ENCODE measurements at places on chromosomes 6 and 20.

DNA sequence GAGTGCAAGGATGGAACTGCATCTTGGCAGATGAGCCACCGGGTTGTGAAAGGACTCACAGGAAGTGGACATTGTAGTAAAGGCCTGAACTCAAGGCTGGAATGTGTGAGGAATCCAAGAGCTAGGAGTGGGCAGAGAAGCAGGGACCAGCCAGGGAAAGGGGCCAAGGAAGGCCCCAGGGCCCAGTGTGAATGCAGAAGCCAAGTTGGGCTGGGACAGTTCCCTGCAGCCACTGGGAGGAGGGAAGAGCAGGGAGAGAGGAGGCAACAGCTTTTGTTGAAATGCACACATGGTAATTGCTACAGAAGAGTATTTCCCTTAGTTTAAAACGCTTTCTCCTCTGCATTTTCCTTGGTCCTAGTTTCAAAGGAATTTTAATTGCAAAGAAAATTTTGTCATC, 34.6 kb downstream of the CDH22 start:
- DNase-seq = no peak

- DNase-seq = no peak
These were observed 818 bp upstream of the AP5S1 start for GRCh38 chr20:3819411-3820047.

DNA sequence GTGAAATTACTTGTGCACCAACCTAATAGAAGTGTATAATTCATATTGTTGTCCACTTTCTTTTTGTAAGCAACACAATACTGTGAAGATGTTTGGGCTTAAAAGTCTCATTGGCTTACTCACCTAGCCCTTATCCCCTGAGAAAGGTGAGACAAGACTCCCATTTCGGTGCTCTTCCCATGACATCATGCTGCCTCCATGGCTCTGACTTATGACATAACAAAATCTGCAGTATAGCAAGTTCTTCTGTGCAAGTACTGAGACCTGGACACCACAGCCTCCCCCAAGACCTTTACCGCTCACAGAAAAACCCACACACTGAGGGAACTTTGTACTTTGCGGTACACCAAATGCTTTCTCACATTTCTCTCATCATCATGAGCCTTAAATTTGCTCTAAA, 50.5 kb downstream of the HAO1 start:
- DNase-seq = no peak

- DNase-seq = peak; percentile 11
These were observed 203.6 kb upstream of the GMDS start for GRCh38 chr6:2448826-2449571.

DNA sequence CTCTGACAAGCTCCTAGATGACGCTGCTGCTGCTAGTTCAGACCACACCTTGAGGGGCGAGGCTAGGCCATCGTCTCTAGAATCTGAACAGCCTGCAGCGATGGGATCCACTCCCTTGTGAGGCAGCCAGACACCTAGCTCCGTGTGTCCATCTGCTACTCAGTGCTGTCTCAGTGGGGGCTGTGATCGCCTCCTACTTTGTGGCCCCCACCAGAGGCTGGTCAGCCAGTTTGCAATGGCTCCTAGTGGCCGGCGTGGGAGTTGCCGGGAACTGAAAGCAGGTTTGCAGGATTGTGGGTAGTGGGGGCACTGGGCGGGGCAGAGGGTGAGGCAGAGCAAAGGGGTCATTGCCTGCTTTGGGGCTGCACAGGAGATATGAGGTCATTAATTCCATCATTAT, 2.8 kb downstream of the CCN5 start:
- no peak for DNase-seq

DNA sequence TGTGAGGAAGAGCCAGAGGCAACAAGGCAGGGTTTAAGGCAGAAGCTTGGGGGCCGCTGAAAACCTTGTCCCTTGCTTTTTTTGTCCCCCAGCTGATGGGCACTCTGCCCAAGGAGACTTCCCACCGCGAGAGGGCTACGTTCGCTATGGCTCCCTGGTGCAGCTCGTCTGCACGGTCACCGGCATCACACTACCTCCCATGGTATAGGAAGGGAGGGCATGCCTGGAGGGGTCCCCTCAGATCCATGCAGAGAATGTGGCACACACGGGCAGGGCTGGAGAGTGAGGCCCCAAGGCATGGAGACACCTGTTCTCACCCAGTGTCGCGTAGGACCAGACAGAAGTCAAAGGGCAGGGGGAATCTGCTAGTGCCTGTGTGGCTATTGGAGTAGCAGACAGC, 5.8 kb upstream of the MATN4 start:
- no peak for DNase-seq

DNA sequence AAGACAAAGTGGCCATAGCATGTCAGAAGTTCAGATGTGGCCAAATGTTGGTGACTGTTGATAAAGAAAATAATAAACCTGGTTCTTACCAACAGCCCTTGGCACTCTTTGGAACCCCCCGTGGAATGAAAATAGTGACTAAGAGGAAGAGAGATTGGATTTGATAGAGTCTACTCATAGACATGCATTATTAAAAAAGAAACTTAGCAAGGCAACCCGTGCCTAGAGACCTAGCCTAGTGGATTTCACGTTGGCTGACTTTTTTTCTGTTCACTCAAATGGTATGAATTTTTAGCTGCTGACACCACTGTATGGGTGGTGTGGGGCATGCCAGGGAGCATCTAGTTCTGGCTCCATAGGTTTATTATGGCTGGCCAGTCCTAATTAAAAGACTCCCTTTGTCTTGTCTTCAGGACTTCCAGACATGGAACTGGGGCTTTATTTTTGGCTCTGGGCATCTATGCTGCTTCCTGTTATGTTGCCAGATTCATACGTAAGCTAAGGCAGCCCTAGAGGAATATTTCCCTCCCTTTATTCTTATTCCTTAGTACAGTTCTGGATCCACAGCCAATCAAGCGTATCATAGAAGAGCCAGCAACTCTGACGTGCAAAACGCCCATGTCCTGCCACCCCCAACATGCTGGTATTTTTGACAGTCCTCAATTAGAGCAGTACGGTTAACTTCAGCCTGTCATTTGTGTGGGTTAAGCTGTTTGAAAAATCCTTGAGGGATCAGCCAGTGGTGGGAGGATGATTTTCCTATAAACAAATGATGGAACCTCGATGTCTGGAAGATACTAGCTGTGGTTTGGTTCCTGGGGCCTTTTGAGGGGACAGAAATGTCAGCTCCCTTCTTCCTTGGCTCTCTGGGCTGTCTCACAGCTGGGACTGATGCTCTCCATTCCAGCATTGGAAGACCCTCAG, 127.5 kb downstream of the ISM1 start:
- DNase-seq = no peak

- no peak for DNase-seq
These were observed 517.5 kb downstream of the CDKAL1 start for GRCh38 chr6:21051777-21052176.

- DNase-seq = no peak
These were observed 1278.0 kb upstream of the MAP3K7 start for GRCh38 chr6:91864911-91865310.

- DNase-seq = no peak
These were observed 480.9 kb upstream of the MARCKS start for GRCh38 chr6:113375950-113376846.

DNA sequence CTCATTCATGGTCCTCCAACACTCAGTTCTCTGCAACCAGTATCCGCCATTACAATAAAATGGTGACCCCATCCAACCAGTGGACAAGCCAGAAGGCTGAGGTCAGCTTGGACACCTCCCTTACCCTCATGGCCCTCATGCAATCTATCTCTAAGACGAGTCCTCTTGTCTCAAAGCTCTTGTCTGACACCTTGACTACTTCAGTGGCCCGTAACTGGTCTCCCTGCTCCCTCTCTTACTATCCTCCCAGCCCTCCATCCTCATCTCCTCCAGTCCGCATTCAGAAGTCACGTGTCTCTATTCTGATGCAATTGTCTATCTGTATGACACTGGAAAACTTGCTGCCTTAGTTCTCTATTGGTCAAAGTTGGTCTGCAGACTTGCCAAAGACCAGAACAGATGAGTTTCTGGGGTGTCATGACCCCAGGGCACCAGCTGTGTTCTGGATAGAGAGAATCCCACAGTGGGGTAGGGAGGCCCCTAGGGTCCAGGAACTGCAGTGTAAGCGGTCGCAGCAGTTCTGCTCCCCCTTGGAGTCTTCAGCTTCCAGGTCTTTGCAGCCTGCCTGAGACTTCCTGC, 59.6 kb upstream of the RNF24 start:
- no peak for DNase-seq

DNA sequence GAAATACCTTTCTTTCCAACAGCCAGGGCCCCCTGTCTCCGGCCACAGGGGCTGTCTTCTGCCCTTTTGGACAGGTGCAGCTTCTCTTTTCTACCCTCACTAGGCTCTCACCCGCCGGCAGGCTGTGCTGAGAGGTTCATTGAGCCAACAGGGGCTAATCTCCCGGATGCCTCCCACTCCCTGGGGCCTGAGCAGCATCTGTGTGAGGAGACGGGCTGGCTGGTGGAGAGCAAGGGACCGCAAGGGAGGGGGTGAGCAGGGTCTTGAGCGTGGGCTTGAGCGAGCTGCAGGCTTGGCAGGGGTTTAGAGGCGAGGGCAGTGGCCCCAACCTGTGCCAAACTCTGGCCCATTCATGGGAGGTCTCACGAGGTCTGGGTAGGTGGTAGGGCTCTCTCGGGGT, 56.5 kb upstream of the CST7 start:
- no peak for DNase-seq

GRCh38 chr6:135782546-135782945, 69.0 kb upstream of the PDE7B start:
- DNase-seq = no peak

DNA sequence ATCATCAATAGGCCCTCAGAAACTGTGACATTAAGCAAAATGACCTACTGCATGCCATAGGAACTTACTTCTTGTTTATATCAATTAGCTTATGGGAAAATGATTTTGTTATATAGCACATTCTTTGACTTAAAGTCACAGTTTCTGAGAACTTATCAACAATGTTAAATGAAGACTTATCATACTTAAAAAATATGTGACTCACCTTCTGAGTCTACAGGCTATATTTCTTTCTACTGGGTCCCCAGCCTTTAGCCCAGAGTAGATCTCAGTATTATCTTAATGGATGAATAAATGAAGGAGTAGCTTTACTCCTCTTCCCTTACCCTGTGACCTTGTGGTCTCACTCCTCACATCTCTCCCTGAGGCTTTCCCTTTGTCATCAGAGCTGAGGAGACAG, 180.2 kb downstream of the MAFB start:
- no peak for DNase-seq

GRCh38 chr20:3223994-3224680, 14.8 kb downstream of the ITPA start:
- no peak for DNase-seq

DNA sequence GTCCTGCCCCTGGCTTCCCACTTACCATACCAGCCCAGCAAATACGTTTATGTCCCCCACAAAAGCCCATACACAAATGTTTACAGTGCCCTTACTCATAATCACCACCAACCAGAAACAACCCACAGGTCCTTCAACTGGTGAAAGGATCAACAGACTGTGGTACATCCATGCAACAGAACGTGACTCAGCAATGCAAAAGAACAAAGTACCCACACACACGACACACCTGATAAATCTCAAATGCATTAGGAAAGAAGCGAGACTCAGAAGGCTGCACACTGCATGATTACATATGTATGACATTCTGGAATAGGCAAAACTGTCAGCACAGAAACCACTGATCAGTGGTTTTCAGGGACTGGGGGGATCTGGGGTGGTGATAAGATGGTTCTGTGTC, 20.5 kb downstream of the NCR2 start:
- DNase-seq = peak; percentile 65

GRCh38 chr20:45059022-45059728, 41.8 kb downstream of the KCNS1 start:
- no peak for DNase-seq

- no peak for DNase-seq
These were observed 877.7 kb upstream of the CITED2 start for GRCh38 chr6:140252099-140252498.

DNA sequence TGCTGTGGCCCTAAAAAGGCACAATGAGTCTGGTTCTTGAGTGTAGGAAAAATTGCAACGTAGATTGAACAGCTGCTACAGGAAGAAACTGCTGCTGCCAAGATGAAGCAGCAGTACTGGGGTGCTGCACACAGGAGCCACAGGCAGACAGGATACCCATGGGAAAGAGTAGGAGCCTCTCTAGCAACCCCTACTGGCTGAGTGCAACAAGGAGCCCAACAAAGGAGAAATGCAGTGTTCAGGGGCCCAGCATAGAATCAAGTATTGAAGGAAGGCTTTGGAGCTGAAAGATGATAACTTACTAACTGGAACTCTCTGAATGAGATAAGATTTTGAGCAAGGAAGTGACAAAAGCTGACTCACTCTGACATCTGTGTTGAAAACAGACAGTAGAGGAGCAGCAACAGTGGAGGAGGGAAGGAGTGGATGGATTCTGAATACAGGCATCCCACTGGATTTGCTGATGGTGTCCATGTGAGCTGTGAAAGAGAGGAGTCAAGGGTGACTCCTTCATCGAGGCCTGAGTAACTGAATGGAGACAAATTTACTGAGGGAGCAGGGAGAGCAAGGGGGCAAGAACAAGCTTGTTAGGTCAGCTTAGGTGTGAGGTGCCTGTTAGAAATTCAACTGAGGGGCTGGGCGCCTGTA, 534.7 kb upstream of the JARID2 start:
- peak; percentile 93 for DNase-seq

GRCh38 chr6:146429831-146430230, 113.8 kb upstream of the RAB32 start:
- no peak for DNase-seq

DNA sequence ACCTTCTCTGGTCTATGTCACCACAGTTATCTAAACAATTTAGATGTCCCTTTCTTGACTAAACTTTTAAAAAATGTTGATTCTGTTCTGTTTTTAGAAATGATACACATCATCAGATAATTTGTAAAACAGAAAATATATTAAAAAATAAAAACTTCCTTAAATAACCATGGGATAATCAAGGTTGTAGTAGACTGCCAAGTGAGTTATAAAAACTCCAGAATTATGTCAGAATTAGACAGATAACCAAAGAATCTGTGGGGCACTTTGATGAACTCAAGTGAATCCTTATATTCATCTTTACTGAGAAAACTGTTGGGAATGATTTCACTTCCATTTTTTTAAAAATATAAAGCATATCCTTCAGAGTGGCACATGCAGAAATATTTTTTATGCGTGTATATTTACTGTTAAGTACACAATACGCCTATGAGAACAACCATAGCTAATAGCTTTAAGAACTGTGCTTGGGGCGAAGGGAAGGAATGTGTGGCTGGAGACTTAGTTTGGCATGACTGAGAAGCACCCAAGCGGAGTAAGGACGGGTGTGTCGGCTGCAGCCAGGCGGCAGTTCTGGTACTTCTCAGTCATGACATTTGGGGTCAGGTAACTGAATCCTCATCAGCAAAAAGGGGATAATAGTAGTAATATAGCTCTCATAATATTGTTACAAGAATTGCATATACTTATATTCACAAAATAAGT, 604.7 kb upstream of the CITED2 start:
- no peak for DNase-seq

GRCh38 chr6:41298785-41299502, 12.5 kb upstream of the TREM1 start:
- DNase-seq = peak; percentile 79
